ENCODE measurements at places on chromosomes 6 and 20.

- peak; percentile 4 for DNase-seq
These were observed 72.1 kb downstream of the AFDN start for GRCh38 chr6:167898673-167899311.

DNA sequence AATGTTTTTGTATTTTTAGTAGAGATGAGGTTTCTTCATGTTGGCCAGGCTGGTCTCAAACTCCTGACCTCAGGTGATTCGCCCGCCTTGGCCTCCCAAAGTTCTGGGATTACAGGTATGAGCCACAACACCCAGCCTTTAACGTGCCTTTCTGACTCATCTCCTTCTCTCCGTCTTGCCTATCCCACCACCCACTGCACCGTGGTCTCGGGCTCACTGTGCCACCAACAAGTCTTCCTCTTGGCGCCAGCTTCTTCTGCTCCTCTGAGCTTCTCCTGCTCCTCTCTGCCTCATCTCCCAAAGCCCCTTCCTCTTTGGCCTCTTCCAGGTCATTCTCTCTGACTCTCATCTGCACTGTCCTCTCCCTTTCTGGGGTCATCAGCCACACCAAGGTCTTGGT lies 41.0 kb downstream of the TMEM242 start:
- no peak for DNase-seq

DNA sequence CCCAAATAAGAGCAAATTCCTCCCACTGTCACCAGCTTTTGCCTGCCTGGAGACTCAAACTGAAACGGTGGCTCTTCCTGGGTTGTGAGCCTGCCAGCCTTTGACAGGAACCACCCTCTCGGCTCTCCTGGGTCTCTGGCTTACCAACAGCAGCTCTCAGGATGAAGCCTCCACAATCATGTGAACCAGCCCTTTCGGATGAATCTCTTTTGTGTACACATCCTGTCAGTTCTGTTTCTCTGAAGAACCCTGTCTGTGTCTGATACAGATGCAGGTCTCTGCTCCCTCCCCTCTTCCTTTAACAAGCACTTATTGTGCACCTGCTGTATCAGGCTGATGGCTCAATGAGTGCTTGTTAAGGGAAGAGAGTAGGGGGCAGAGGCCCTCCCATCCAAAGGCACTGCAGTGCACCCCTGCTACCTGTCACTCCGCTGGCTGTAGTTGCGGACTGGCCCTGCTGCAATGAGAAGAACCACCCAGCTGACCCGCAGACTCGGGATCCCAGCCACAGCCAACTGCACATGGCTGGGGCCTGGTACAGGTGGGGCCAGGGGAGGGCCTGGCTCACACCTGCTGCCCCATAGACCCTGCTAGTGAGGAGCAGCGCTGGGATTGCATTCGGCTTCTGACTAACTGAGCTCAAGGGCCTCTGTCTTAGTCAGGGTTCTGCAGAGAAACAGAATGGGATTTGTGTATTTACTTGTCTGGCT lies 120.1 kb upstream of the PMEPA1 start:
- DNase-seq: no peak

GRCh38 chr6:133240511-133241085 lies 559 bp upstream of the EYA4 start:
- DNase-seq: no peak

DNA sequence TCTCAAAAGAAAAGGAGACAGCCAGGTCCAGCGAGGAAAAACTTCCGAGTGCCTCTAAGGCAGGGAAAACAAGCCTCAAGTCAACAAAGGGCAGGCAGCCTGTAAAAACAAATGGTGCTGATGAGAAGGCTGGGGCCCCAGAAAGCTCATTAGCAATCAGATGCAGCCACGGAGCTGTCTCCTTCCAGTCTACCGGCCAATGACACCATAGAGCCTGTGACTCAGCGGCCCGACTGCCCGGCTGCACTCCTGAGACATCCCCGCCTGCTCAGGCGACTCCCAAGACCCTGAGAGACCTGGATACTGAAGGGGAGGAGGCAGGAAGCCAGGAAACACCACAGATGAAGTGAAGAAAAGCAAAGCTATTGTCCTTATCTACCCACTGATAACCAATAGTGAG lies 120.1 kb upstream of the HDDC2 start:
- DNase-seq: no peak

DNA sequence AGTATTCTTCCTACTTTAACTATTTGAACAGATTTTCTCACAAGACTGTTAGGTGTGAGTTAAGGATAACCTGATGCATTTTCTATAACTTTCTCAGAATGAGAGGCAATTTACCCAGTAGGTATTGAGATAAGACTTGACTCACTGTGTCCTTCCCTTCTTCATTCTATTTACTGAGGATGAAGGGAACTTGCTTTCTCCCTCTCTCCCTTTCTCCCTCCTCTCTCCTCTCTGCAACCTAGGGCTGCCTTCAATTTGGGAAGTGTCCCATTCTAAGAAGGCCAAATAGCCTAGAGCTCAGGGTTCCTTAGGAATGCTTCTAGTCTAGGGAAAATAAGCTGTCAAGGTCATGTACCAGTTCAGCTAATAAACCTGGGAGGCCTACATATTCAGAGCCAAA lies 3.2 kb downstream of the ECHDC1 start:
- DNase-seq: no peak

DNA sequence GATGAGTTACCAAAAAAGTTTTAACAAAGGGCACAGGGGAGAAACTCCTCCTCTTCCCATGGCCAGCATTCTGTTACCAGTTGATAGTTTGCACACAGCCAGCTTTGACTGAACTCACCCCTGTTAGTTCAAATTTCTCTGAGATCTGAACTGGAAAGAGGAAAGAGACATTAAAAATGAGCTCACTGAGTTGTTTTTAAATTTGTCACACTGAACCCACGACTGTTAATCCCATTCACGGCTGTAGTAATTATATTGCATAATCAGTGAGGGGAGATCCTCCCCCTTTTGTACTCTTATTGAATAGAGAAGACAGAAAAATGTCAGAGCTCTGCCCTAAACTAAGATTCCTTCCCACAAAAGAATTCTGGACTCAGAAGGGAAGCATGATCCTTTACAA lies 17.5 kb upstream of the DSP start:
- no peak for DNase-seq

DNA sequence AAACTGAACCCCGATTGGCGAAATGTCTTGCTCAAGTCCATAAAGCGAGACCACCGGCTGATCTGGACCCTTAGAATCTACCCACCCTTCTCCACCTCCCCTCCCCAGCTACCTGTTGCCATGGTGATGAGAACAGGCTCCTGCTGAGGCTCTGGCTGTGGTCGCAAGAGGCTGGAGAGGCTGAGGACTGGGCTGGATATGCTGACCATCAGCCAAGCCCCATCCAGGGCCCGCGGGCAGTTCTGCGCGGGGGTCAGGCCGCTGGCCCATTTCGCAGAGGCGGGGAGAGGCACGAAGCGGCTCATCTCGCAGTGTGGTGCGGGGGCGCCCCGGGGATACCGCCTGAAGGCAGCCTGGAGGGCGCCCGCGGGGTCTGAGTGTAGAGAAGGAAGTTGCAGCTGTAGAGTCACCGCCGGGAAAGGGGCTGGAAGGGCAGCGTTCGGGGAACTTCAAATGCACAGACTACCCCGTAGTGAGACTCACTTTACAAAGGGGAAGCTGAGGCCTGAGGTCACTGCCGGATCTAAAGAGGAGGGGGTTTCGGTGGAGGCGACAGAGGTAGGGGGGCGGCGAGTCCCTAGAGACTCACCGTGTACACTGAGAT lies 671 bp downstream of the TAPBP start:
- DNase-seq: no peak

DNA sequence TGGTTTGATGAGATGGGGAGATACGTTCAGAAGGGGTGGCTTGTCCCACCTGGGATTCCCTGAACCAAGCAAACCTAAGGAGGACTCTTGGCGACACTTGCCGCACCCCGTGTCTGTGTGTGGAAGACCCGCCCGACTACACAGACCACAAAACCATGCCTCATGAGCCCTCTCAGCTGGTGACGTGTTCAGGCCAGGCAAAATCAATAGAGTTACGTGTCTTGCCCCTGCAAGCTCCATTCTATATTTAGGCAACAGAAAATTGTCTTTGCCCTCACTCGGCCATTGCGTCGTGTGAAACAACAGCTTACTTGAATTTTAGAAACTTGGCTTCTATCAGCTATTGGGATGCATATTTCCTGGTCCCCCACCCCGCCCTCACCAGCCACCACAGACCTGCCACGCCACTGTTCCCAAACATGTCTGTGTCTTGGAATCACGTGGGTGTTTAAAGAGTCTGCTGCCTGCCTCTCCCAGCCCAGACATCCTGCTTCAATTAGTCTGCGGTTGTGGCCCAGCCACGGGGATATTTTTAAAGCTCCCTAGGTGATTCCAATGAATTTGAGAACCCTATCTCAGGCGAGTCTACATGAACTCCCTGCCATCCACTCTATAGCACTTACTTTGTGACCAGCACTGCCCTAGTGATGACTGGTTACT lies 279.2 kb upstream of the EXOC2 start:
- no peak for DNase-seq

DNA sequence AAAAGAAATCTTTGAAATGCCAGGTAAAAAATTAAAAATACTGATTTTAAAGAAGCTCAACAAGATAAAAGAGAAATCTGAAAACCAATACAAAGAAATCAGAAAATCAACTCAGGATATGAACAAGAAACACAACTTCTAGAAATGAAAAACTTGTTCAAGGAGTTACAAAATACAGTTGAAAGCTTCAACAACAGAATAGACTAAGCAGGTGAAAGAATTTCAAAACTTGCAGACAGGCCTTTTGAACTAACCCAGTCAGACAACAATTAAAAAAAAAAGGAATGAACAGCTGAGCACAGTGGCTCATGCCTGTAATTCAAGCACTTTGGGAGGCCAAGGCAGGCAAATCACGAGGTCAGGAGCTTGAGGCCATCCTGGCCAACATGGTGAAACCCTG lies 57.8 kb downstream of the PDSS2 start:
- no peak for DNase-seq

DNA sequence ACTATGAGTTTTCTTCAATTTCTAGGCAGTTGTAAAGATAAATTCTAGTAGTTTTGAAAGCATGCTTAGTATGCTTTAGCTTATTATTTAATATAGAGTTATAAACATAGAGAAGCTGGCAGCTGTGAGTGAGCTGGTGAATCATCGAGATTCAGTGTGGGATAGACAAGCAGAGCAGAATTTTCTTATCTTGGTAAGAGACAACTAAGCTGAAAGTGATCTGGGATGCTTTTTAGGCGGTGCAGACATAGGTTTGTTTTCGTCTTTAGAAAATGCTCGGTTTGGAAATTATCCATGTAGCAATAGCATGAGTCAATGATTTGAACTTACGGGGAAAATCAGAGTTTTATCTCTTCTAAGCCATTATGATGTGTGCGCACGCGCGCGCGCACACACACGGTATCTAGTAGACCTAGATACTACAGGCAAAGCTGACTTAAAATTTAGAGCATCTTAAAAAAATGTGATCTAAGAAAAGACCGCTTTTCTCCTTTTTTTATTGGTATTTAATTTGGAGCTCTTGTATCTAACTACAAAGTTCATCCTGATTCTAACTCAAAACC lies 128.3 kb upstream of the MAP3K7 start:
- no peak for DNase-seq

GRCh38 chr6:131103296-131103695 lies 32.0 kb upstream of the AKAP7 start:
- DNase-seq: no peak

DNA sequence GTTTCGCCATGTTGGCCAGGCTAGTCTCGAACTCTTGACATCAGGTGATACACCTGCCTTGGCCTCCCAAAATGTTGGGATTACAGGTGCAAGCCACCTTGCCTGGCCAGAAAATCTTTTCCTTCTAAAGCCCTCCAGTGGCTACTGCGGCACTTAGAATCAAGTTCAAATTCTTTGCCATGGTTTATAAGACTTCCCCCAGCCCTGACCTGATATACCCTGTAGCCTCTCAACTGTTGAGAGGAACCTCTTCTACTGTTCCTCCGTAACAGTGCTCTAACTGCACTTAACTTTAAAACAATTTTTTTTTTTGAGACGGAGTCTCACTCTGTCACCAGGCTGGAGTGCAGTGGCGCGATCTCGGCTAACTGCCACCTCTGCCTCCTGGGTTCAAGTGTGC lies 235.6 kb downstream of the BCAS1 start:
- no peak for DNase-seq

- peak; percentile 26 for DNase-seq
These were observed 1.5 kb downstream of the ZNFX1 start for GRCh38 chr20:49276161-49276960.
